ENCODE measurements at places on chromosomes 5 and 9.

DNA sequence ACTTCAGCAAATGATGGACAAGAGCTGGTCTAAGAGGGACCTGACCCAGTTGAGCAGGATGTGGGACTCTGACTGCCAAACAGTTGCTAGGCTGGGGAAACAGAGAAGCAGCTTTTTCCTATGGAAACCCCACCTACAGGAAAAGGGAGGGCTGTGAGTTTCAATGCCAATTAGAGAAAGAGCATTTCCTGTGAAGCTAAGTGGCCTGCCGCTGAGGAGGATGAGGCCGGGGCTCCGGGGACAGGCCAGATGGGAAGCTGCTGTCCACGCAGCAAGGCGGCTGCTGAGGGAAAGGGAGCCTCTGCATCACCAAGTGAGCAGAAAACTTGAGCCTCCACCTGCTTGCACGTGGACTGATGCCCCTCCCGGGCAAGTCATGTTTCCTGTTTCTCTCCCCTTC, at the start of gene PCDH12:
Gene PCDH12 (minus strand): TSS at position 90 of the 400 bp plus-strand sequence. CDS start 351 bp downstream, outside the sequence.
- DNase-seq: no peak

- DNase-seq: no peak
Measured at GRCh38 chr9:11755951-11756350, 937.2 kb upstream of the TYRP1 start.

DNA sequence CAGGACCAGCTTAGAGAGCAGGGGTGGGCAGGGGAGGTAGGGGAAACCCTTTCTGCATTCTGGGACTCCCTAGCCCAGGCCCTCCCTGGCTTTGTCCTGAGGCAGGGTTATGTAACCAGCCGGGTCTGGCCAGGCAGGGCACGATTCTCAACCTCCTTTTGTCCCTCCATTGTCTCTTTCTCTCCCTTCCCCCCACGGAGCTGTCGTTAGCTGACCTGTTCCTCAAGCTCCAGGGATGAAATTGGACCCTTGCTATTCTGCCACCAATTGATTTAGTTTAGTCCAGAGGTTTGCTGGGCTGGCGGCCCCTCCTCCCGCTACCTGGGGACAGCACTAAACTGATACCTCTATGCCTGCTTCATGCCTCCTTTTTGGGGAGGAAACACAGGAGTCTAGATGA, 9.4 kb upstream of the NDST1 start:
- no peak for DNase-seq

- no peak for DNase-seq
Measured at GRCh38 chr5:151406322-151406947, 41.0 kb upstream of the SLC36A1 start.

GRCh38 chr5:179700401-179700918, 1.7 kb downstream of the CANX start:
- no peak for DNase-seq

DNA sequence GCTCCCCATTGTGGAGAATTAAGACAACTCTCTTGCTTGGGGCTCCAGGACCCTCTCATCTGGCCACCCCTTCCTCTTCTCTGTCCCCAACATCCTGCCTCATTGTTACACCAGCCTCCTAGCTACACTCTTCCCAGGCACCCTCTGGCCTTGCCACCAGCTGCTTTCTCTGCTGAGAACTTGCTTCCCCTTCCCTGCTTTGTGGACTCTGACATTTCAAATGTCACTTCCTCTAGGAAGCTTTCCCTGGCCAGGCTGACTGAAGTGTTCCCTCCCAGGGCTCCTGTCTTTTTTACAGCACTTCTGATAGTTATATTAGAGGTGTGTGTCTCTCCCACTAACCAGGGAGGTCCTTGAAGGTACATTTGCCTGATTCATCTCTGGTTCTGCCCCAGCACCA, 194.0 kb upstream of the KLF4 start:
- DNase-seq: no peak

GRCh38 chr5:112006721-112007120, 249.7 kb upstream of the NREP start:
- no peak for DNase-seq

- peak; percentile 78 for DNase-seq
Measured at GRCh38 chr5:672329-673160, 20.6 kb downstream of the TPPP start.

DNA sequence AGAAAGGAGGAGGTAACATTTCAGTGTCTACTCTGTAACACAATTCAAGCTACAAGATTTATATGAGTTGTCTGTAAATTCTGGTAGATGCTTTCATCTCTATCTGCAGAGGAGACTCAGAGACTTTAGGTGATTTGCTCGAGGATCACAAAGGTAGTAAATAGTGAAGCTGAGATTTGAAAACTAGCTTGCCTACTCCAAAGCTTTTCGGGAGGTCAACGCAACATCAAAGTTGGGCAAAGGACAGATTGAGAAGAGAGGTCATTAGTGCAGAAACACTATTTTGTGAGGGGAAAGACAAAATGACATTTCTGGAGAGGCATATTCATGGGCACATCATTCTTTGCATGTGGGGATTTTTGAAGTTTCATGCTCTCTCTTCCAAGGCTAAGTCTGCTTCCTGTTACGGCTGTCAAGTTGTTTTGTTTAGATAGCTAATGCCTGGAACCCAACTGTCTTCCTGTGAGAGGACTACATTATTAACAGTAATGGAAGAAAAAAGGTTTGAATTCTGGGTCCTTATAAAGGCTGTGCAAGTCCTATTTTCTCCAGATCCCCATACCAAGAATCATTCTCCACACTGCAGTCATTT, 413.5 kb upstream of the ZNF462 start:
- DNase-seq: no peak

DNA sequence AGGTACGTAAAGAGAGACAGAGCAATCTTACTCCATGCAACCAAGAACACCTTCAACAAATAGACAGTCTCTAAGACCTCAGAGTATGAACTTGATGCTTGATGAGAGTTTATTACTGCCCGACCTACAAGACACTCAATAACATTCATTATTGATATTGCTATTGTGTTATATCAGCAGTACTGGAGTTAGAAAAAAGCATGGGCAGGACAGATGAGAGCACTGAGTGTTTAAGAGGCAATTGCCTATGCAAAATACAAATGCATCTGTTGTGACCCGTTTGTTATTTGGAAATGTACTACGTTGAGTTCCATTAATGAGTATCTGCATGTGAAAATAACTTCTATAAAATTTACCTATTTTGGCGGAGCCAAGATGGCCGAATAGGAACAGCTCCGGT, 8.1 kb upstream of the MARCOL start:
- DNase-seq: no peak

- DNase-seq: no peak
Measured at GRCh38 chr5:171867786-171868185, 82.2 kb downstream of the SMIM23 start.

- DNase-seq: no peak
Measured at GRCh38 chr5:67409126-67409777, 212.7 kb upstream of the CD180 start.

- no peak for DNase-seq
Measured at GRCh38 chr5:34622098-34622400, 34.1 kb upstream of the RAI14 start.

DNA sequence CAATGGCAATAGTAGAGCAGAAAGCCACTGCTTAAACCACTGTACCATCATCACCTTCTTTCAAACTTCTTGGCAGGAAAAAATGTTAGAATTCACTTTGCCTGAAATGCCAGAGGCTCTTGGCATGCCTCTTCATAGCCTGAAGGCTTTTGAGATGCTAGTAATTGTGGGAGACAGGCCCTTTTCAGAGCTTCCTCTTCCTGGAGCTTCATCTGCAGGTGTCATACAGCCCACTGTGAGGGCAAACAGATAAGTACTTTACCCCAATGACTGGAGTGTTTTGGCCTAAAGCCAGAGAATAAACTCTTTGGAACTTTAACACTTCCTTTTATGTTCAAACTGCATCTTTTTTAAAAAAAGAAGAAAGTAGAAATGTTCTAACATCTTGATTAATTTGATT, 81.3 kb upstream of the TMEM171 start:
- no peak for DNase-seq

- DNase-seq: no peak
Measured at GRCh38 chr5:124995421-124995820, 249.0 kb upstream of the ZNF608 start.

DNA sequence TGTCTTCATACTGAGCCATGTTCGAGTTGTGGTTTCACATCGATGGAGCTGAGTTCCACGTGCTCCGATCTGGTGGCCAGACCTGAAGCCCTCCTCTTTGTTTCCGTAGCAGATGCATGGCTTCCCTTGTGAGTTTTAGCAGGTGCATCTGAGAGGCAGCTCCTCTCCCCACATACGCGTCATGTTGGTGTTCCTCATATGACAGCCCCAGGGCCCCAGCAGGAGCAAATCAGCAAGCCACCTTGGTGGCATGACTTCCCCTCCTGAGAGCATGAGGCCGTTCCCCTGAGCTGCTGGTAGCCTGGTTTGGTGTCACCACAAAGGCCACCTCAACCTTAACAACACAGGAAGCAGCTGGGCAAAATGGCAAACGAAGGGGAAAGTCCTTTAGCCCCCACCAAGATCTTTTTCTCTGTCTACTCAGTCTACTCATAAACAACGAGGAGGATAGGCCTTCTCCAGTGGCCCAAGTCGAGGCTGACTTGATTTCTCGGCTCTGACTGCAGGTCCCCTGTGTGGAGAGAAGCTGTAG, 5.9 kb downstream of the CYFIP2 start:
- DNase-seq: peak; percentile 86

- no peak for DNase-seq
Measured at GRCh38 chr9:107929443-107929842, 439.9 kb upstream of the KLF4 start.

- no peak for DNase-seq
Measured at GRCh38 chr5:175347931-175348330, 96.1 kb downstream of the DRD1 start.

DNA sequence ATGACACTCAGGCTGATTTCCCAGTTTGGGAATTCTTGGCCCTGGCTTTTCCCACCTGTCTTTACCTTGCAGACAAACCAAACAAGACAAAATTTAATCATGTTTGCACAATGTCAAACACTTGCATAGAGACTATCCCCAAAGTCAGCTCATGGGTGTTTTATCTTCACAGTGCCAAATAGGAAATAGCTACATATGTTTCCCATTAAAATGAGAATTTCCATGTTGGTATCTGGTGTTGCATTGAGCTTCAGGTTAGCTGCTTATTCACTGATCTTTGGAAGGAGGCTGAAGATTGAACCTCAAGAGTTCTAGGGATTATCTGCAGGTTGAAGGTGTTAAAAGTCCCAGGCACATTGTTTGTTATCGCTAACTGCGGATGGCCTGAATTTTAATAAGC, 19.5 kb downstream of the MAP1B start:
- DNase-seq: no peak

GRCh38 chr5:50874306-50875001, 208.0 kb downstream of the PARP8 start:
- no peak for DNase-seq

DNA sequence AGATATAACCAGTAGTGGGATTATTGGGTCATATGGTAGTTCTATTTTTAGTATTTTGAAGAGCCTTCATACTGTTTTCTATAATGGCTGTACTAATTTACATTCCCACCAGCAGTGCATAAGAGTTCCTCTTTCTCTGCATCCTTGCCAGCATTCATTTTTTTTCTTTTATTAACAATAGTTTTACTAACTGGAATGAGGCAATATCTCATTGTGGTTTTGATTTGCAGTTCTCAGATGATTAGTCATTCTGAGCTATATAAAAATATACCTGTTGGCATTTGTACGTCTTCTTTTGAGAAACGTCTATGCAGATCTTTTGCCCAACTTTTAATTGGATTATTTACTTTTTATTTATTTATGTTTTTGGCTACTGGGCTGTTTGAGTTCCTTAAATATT, 1579.3 kb upstream of the CDH6 start:
- DNase-seq: no peak

DNA sequence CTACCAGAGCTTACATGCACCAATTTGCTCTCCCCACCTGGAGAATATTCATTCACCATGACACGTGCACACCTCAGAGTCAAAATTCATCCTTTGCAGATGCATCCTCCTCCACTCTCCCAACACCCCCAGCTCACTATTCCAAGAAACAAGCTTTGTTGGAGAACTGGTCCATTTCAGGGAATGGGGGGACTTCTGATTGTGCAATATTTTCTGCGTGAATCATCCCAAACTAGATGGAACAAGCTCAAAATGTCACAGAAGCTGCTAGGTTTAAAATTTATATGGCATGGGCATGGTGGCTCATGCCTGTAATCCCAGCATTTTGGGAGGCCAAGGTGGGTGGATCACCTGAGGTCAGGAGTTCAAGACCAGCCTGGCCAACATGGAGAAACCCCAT, 3.6 kb downstream of the GLDC start:
- DNase-seq: no peak

DNA sequence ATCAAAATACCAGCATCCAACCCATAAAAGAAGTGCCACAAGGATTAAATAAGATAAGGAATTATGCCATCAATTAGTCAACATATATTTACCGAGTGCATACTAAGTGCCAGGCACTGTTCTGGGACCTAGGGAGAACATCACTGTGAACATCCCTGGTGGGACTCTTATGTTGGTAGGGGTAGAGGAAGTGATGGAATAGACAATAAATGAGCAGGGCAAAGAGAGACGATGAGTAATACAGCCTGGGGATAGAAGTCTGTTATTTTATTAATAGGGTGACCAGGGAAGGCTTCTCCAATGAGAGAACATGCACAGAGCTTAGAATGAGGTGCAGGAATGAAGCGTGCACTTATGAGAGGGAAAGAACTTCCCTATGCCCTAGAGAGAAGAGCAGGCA, 47.4 kb upstream of the VLDLR start:
- no peak for DNase-seq

- DNase-seq: peak; percentile 85
Measured at GRCh38 chr9:129320575-129321285, 142.7 kb upstream of the IER5L start.

- no peak for DNase-seq
Measured at GRCh38 chr9:133377721-133378216, 1.6 kb downstream of the STKLD1 start.

- DNase-seq: no peak
Measured at GRCh38 chr5:139880416-139881142, 85.0 kb downstream of the PSD2 start.

DNA sequence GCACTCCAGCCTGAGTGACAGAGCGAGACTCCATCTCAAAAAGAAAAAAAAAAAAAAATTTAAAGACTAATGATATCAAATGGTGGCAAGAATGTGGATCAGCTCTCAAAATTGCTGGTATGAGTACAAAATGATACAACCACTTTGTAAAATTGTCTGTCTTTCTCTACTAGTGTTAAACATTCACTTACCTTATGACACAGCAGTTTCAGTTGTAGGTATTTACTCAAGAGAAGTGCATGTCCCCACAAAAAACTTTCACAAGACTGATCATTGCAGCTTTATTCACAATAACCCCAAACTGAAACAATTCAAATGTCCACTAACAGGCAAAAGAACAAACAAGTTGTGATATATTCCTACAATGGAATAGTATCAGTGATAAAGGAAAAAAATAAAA, 14.7 kb upstream of the CETN3 start:
- DNase-seq: no peak

GRCh38 chr5:87741881-87742280, 329.2 kb upstream of the CCNH start:
- DNase-seq: no peak

DNA sequence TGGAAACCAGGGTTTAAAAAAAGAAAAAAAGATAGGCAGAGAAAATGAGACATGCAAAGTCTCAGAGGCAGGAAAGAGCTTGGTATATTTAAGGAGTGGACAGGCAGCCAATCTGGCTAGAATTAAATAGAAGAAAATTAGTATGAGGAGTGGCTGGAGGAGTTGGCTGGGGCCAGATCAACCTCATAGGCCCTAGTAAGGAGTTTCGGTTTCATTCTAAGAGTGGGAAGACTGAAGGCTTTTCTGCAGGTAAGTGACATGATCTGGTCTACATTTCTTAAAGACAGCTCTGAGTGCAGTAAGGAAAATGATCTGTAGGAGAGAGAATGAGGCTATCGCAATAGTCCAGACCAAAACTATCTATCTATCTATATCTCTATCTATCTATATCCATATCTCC, 27.5 kb downstream of the ADRB2 start:
- DNase-seq: no peak

All from cardiac septum (tissue), 1 donor.